NCI-H1417 (cell line): ENCODE measurements at places on chromosomes 2 and 18.

GRCh38 chr2:134670955-134671354 is 47.8 kb downstream of the TMEM163 start:
- DNase-seq = no peak

GRCh38 chr18:74785632-74786031 is 188.0 kb downstream of the ZNF407 start:
- no peak for DNase-seq

- peak; percentile 70 for DNase-seq
Measured at GRCh38 chr2:219525533-219526232, 11.4 kb downstream of the ASIC4 start.

DNA sequence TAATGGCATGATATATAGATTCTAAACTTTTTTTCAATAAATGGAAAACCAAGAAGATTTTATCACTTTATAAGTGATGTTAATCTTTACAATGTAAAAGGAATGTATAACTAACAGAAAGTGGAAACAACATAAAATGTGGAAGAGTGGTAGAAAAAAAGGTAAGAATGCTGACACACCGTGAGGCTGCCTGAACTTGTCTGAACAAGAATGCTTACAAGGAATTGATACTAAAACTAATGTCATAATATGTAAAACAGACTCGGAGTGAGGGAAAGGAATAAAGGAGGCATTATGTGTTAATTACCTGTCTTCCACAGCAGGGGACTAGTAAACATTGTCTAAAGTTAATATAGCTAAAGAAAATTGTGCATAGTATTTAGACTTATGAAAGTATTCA is 958.8 kb upstream of the TMEFF2 start:
- no peak for DNase-seq

- no peak for DNase-seq
Measured at GRCh38 chr18:42024131-42024530, 69.1 kb downstream of the PIK3C3 start.

DNA sequence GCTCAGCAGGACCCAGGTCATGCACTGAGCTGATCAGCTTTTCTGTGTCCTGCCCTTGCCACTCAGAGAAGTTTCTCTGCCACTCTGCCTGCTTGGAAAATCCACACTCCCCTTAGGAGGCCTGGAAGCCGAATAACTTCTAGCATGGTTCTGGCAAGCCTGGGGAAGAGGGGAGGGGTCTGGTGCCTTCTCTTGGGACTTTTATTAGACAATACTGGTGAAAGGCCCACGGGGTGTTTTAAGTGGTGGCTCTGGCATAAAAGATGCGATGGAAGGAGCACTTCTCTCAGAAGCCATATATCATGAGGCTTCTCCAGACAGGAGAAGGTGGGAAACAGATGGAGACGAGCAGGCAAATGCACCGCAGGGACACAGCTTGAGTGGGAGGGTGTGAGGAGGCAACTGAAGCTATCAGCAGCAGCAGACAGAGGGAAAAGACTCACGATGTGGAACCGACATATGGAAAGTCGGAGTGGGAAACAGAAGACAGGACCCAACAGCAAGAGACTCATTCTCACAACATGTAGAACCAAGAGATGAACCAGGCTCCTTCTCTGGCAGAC is 141.8 kb upstream of the CTNNA2 start:
- no peak for DNase-seq

DNA sequence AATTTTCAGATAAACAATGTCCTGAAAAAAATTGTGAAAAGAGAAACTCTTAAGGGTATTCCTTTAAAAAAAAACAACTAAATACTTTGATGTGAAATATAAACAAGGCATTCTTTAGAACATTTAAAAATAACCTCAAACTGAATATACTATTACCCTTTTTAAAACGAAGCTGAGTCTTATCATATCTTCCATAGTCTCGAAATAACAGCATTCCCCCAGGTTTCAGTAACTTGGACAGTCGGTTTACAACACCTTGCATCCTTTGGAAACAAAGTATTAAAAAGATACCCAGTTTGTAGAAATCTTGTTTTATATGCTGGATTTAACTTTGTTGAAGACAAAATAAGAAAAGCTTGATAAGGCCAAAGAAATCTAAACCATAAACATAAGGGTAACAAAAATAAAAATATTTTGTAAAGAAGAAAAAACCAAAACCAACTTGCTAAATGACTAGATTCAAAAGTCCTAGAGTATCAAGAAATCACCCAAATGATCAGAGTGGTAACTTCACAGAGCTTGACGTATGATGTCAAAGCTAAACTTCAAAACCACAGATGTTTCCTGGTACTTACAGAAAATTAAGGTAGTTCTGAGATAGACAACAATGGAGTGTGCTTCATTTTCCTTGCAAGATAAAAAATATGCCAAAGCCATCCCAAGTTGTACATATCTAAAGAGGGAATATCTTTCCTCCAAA is 107.8 kb downstream of the METTL8 start:
- no peak for DNase-seq

GRCh38 chr2:217293046-217293445 is 433.2 kb upstream of the TNP1 start:
- no peak for DNase-seq

- no peak for DNase-seq
Measured at GRCh38 chr2:58916063-58916462, 674.9 kb upstream of the FANCL start.

- no peak for DNase-seq
Measured at GRCh38 chr2:6443061-6443823, 422.5 kb downstream of the CMPK2 start.

DNA sequence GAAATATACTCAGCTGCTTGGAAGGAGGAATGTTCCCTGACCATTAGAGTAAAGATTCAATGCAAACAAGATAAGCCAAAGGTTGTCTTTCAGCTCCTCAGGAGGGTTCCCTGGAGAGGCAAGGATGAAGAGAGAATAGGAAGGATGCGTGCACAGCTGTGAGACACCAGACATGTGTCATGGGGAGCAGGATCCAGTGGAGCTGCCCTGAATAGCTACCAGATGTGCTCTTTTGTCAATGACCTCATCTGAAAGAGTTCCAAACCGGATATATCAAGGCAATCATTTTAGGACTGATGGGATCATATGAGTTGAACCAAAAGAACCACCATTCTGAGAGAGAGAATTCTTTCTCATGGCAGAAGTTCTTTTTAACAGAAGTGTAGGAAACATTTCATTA is 490.6 kb downstream of the IRS1 start:
- DNase-seq = no peak

DNA sequence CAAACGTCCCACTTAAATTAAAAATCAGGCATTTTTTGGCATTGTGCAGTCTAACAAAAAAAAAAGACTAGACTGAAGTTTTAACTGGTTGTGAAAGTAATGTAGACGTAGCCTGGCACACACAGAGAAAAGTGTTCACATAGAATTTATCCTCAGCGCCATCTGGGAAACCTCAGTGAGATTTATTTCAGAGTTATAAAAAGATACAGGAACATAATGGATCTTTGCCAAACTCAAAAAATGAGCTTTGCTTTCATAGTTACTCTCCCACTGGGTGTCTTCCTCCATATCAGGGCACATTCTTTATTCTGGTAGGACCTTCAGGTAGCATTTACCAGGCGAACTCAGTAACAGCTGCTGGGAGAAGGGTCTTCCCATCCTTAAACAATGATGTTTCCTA is 532.4 kb upstream of the SALL3 start:
- DNase-seq = no peak

DNA sequence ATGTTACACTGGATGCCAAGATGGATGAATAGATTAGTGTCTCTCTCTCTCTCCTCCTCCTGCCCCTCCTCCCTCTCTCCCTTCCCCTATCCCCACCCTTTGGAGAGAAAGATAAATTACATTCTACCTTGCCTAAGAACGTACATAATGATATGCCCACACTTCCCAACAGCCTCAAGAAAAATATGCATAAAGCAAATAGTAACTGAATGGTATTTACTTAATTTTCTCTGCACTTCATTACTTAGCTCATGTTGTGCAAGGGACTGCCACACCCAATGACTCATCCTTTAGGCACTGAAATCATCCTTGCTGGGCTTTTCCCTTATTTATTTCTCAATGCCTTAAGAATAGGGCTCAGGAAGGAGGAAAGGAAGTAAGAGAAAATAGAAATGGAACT is 137.3 kb upstream of the PID1 start:
- DNase-seq = peak; percentile 25
